ENCODE measurements at places on chromosomes 6 and 20. TPM values are rescaled to one million over a fixed set of nuclear protein-coding genes. Genes with fewer than 3 reads are reported as not detected.

GRCh38 chr20:1333462-1334369, 4.8 kb upstream of the SDCBP2 start:
- no peak for DNase-seq

- DNase-seq = no peak
Measured at GRCh38 chr20:60055740-60056139, 97.5 kb downstream of the CDH26 start.

The FAXC gene
- 8.4 TPM for polyA plus RNA-seq

DNA sequence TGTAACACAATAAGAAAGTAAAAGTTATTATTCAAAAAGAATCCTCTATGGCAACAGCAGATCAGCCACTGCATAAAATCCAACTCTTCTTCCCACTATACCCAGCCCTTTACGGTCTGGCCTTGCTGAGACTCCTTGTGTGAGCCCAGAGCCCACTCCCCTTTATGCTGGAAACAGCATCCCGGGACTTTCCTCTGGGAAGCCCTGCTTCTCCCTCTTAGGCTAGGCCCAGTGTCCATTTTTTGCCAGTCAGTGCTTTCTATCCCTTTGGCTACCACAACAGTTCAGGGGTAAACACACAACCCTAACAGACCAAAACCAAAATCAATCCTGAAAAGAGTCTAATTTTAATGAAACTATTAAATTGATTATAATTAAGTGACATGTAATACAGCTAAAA, 20.6 kb downstream of the FKBP5 start:
- no peak for DNase-seq

GRCh38 chr6:101236709-101237108, 156.8 kb upstream of the GRIK2 start:
- no peak for DNase-seq

The EYS gene
- polyA plus RNA-seq = not detected

The CDKN1A gene
- polyA plus RNA-seq = 830 TPM

DNA sequence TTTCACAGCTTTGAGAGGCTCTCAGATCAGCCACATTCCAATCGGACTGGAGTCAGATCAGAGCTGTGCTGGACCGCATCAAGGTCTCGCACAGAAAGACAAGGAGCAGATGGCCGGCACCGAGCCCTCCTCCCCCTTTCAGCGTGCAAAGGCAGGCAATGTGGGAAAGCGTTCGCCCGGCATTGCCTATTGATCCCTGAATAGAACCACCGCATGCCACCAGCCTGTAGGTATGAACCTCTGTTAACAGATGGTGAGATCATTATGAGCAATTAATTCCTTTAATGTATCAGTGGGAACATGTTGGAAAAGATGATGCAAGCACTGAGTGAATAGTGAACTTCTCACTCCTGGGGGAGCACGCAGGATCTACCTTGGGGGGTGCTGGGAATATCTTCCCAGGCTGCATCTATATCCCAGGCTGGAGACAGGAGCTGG, 117.5 kb upstream of the ID4 start:
- DNase-seq = peak; percentile 49

DNA sequence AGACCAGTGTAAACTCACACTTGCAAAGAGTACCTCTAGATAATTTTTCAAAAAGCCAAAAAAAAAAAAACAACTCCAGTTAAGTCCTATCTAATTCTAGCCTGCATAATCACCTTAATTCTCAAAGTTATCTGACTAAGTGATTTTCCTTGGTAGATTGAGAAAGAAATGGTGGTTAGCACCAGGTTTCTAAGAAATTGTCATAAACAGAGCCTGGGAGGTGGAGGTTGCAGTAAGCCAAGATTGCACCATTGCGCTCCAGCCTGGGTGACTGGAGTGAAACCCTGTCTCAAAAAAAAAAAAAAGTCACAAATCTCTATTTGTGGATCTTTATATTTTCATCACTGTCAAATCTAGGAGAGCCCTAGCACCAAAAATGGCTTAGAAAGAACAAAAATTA, 8.9 kb downstream of the FBXO5 start:
- DNase-seq = no peak

DNA sequence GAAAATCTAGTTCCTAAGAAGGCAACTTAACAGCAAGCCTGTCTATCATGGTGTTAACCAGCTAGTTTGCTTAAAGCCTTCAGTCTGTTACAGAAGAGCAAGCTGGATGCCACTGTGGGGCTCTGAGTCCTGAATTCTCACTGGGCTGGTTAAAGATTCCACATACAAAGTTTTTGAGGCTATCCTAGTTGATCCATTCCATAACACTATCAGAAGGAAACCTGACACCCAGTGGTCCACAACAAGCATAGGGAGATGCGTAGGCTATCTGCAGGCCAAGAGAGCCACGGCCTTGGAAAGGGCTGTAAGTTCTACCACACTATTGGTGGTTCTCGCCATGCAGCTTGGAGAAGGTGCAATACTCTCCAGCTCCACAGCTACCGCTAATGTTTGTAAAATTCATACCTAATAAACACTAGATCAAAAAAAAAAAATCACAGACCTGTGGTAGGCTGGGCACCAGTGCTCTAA, 420 bp upstream of the MCCD1 start:
- no peak for DNase-seq

DNA sequence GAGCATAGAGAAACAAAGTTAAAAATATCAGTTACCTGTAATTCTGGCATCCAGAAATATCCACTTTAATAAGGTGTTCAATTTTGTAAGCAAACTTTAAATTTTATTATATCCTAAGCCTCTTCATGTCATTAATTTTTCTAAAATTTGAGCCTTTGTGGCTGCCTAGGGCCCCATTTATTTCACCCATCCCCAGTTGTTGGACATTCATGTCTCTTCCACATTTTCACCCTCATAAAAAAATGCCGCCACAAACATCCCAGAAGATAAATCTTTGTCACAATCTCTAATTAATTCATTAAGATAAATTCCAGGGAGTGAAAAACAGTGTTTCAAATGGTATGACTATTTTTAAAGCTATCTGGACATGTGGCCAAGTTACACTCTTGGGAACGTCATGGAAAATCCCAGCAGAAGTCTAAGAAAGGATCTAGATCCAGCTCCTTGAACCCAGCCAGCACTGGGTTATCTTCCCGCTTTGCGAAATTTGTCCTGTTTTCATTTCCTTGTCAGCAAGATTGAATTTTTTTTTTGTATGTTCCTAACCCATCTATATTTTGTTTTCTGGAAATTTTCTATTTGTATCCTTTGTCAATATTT, 97.2 kb downstream of the TMEM242 start:
- no peak for DNase-seq

DNA sequence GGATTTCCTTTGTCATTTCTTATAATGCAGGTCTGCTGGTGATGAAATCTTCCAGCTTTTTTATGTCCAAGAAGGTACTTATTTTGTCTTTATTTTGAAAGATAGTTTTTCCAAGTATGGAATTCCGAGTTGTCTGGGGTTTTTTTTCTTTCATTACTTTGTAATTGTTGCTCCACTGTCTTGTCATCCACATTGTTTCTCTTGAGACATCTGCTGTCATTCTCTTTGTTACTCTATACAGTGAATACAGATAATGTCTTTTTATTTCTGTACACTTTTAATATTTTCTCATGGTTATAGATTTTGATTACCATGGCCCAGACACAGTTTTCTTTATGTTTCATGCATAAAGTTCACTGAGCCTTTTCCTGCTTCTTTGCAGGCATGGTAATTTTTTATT, 133.1 kb downstream of the SYCP2 start:
- DNase-seq = no peak

The CDC5L gene
- 14.5 TPM for polyA plus RNA-seq

- no peak for DNase-seq
Measured at GRCh38 chr20:19012676-19013075, 199.1 kb downstream of the SCP2D1 start.

The EPPIN gene
- not detected for polyA plus RNA-seq

DNA sequence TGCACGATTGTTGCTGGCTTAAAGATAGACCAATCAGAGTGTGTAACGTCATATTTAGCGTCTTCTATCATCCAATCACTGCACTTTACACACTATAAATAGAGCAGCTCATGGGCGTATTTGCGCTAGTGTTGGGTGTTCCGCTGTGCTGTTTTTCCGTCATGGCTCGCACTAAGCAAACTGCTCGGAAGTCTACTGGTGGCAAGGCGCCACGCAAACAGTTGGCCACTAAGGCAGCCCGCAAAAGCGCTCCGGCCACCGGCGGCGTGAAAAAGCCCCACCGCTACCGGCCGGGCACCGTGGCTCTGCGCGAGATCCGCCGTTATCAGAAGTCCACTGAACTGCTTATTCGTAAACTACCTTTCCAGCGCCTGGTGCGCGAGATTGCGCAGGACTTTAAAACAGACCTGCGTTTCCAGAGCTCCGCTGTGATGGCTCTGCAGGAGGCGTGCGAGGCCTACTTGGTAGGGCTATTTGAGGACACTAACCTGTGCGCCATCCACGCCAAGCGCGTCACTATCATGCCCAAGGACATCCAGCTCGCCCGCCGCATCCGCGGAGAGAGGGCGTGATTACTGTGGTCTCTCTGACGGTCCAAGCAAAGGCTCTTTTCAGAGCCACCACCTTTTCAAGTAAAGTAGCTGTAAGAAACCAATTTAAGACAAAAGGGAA, 57.9 kb downstream of the TRIM38 start:
- DNase-seq = peak; percentile 86

All from AG04450 (cell line).